SK-N-SH treated with all-trans-retinoic acid at 6 μM for 48 hours (cell line): ENCODE measurements at places on chromosomes 2 and 18.

GRCh38 chr2:129361688-129362087 is 617.8 kb upstream of the RAB6C start:
- ATAC-seq: no peak

DNA sequence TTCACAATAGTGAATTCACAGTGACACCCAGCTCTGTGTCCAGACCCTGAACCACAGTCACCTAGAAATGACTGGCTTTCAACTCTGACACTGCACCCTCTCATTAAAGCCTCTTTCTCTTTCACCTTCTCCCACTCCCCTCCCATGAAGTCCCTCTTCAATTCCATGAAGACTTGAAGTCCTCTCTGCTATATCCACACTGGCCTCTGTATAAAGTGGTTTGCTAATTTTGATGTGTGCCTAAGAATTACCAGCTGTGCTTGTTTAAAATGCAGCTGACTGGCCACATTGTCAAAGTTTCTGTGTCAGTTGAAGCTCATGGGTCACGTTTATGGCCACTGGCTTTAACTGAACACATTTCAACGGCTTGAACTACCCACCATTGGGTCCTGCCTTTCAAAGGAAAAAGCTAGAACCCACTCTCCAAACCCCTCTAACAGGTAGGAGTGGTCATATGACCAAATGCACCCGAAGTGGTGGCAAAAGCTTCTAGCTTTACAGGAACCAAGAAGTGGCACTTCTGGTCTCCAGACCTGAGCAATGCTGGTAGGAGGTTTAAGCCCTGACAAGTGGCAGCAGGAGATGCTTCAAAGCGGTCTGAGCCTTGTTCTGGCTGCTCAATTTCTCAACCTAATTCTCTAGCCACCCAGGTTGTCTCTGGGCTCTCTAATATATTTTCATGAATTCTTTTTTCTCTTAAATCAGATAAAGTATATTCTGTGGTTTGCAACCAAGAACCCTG is 34.2 kb downstream of the B4GALT6 start:
- no peak; the same call in 2 of the 3 replicates for ATAC-seq

DNA sequence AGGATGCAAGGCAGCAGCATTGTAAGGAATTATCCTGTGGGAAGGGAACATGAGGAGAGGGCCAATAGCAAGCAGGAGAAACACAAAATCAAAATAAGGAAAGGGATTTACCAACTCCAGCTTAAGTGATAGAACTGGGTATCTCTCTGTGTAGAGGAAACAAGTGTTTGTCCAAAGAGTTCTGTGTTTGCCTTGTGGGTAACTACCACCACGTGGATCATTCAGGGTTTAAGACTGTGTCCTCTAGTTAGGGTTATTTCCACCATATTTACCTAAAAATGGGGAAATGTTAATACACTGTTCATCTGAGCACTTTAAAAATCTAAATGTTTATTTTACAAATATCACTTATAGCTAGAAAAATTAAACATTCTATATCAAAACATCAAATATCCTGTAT is 283.3 kb downstream of the EIPR1 start:
- no peak for ATAC-seq

GRCh38 chr2:155630760-155631159 is 701.8 kb downstream of the NR4A2 start:
- no peak for ATAC-seq

DNA sequence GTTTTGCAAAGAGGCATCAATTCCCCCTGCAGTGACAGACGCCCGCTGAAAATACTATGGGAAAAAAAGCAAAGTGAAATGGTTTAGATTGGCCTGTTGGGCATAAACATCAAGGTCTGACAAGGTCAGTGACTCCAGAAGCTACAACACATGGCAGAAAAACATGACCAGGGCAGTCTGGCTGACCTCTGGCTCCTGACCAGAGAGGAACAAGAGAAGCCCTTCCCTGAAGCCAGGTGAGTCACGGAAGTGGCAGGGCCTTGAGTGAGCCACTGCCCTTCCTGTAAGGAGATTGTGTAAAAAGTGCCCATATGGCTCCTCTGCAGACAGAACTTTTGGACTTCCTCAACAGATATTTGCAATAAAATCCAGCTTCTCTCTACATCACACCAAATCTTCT is 72.0 kb downstream of the DNER start:
- ATAC-seq: no peak

GRCh38 chr18:10792181-10792580 is 266.4 kb downstream of the NAPG start:
- ATAC-seq: no peak

DNA sequence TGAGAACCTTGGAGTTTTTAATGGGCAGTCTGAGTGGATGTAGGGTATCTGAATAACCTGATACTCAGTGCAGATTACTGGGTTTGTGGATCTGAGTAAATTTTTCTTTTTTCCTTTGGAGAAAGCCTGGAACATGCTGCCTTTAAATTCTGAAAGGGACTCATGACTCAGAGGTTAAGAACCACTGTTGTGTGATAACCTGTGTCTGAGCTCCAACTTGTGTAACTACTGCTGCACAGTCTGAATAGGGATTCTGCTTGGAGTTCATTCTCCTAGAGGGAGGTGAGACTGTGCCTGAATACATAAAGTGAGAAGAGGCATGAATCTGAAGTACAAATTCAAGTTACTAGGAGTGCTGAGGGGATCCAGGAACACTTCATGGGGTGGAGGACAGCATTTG is 36.2 kb downstream of the KDM3A start:
- ATAC-seq: no peak

GRCh38 chr2:160901613-160902012 is 258.6 kb upstream of the TANK start:
- ATAC-seq: no peak

GRCh38 chr2:9112079-9112721 is 94.4 kb upstream of the ASAP2 start:
- peak; percentile 92 for ATAC-seq

DNA sequence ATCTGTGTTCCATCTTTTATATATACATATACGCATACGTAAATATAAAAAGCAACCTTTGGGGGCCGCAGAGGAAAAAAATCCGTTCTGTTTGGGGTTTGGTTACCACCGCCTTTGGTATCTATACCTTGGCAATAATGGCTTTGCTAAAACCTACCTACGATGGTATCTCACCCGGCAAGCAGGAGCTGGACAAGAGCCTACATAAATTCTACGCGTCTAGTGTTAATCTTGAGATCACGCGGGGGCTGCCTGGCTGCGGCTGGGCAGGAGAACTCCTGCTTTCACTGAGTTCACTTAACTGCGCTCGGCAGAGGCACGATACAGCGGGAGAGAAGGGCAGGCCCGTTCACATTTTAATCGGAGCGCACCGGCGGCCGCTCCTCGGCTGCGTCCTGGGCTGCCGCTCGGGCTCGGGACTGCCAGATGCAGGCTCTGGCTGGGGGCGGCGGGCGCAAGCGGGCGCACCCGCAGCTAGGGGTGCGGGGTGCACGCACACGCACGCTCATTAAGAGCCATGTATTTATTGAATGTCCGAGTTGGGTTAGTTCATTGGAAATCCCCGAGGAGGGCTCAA is 1.7 kb upstream of the POU3F3 start:
- ATAC-seq: peak; percentile 52

GRCh38 chr18:28189400-28190239 is 12.7 kb upstream of the CDH2 start:
- ATAC-seq: peak; percentile 47; the same call in 1 of the 3 replicates

DNA sequence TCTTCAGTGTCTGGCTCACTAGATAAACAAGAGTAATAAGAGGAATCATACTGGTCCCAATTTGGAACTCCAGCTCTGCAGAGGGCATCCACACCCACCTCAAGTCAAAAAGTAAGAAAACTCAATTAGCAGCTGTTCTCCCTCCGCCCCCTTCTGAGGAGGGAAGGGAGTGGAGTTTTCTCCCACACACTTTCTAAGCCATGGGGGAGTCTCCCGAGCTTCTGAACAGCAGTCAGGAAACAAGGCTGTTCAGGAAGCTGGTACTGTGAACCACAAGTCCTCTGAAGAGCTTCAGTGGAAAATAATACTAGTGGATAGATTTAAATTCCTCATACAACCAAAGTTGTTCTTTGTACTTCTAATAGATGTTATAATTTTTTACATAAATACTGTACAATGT is 32.9 kb upstream of the SPTBN1 start:
- no peak for ATAC-seq

- peak; percentile 74 for ATAC-seq
Observed at GRCh38 chr2:58042486-58042970, 4.1 kb upstream of the VRK2 start.

- ATAC-seq: peak; percentile 65
Observed at GRCh38 chr2:54899576-54900200, 150.6 kb downstream of the RTN4 start.

GRCh38 chr2:122516775-122517174 is 761.3 kb downstream of the TSN start:
- no peak for ATAC-seq

- peak; percentile 70 for ATAC-seq
Observed at GRCh38 chr2:157747695-157748370, 119.2 kb upstream of the ACVR1C start.

DNA sequence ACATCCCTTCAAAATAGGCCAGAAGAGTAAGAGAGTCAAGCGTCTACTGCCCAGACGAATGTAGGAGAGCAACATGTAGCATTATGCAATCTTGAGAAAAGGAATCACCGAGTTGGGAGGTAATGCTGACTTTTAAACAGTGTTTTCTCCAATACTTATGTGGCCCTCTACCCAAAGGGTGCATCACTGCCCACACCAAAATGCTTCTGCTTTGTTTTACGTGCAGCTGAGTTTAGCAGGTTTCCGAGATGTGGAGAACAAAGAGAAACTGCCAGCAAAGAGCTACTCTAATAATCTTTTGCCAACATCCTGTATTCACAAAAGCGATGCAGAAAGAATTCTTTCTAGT is 63.4 kb upstream of the ZEB2 start:
- no peak for ATAC-seq

- peak; percentile 32; the same call in 1 of the 3 replicates for ATAC-seq
Observed at GRCh38 chr18:30376515-30376914, 666.0 kb downstream of the DSC3 start.

- ATAC-seq: peak; percentile 73
Observed at GRCh38 chr2:48131539-48132270, 225.4 kb upstream of the FBXO11 start.

DNA sequence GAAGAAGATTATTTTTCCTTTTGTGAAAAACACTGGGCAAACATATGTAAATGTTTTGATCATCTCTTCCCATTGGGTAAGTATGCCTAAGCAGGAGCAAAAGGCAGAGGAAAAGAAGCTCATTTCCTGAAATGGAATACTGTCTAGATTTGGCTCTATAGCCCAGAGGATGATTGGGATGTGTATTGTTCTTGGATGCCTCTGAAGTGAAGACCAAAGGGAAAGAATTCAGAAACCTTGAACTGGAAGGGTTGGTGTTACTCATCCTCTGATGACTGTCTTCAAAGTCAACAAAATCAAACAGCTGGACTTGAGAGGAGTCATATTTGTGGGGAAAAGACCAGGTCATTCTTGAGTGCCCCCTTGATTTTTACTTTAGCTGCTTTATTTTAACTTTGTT is 112.6 kb upstream of the NT5C1B start:
- peak; percentile 63 for ATAC-seq

GRCh38 chr2:17894556-17894955 is 16.1 kb downstream of the KCNS3 start:
- ATAC-seq: no peak

DNA sequence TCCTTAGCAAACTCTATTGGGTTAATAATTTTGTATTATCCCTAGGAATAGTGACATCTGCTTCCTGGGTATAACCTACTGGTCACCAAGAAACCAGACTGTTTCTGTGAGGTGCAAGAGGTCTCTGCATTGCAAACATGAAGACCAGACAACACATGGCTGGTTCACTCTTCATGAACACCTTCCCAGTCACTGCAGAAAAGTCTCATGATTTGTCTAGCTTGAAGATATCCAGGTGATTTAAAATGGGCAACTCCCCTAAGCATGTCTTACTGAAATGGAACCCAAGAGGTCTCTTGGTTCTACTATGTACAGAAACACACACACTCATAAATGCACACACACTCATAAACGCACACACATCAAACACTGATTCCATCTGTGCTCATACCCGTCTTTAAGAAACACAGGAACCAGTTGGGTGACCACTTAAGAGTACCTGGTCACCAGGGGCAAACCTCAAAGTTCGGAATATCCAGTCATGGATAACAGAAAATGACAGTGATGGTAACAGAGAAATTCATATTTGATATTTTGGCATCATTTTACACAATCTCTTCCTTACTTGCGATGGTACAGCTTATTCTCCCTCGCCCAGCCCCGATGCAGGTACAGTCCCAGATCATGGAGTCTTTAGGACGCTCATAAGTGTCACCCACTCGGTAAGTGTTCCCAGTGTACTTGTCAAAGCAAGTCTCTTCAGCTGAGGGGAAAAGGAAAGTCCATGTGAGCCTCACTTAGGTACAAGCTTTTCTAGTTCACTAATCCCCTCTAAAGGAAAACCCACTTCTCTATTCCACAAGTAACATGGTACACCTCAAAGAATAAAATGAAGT is 2.9 kb downstream of the FN1 start:
- ATAC-seq: no peak

DNA sequence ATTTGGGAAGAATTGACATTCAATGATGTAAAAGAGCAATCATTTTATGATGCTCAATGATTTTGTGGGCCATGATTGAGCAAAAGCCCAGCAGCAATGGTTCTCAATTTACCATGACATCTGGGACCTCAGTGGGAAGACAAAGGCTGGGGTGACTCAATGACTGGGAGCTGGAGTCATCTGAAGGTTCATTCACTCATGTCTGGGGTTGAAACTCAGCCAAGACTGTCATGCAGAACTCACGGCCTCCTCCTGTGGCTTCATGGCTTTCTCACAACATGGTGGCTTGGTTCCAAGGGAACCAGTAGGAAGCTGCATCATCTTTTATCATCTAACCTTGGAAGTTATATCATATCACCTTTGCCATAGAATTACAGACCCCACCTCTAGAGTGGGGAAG is 45.1 kb upstream of the CD226 start:
- ATAC-seq: no peak

DNA sequence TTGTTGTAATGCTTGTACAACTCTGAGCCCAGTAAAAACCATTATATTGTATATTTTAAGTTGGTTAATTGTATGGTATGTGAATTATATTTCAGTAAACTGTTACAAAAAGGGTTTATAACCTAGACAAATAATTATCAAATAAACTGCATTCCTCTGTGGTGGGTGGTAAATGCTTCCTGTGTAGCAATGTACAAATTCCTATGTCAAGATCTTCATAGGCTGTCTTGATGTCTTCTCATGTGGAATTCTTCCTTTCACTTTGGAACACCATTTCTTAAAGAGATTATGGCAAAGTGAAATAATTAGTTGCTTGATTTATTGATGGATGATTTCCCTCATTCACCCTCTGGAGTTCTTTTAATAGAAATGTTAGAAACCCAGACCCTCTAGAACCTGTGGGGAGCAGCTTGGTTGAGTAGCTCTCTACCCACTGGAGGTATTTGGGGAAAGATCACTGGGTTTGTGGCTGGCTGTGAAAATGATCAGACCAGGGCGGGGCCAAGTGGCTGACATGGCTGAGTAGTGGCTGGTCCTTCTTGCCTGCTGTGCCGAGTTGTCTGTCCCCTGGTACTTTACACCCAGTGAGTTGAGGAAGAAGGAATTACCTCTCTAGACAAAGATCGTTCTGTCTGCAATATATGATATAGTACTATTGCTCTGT is 22.4 kb upstream of the MGAT5 start:
- ATAC-seq: no peak

GRCh38 chr2:138707392-138708074 is 72.7 kb downstream of the NXPH2 start:
- peak; percentile 86 for ATAC-seq

- ATAC-seq: no peak
Observed at GRCh38 chr2:26536371-26537068, 58.6 kb upstream of the OTOF start.
